CD4-positive, alpha-beta T cell treated with Interleukin-17A for 4 hours (primary cell): ENCODE measurements at places on chromosomes 11 and 22.

DNA sequence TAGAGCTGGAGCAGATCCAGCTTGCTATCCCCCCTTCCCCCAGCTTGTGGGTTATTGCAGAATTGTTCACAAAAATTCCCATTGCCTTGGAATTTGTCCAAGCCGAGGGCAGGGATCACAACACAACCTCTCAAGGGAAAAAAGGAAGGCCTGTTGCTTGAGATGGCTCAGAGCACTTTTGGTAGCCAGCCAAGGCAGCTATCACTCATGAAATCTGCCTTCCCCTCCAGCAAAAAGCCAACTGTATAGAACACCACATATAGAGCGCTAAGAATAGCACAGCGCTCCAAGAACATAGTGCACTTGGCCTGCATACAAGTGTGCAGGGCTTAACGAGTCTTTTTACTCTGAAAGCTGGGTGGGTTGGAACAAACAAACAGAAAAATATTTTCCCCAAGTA is 46.2 kb downstream of the FAM83F start:
- no peak for DNase-seq

DNA sequence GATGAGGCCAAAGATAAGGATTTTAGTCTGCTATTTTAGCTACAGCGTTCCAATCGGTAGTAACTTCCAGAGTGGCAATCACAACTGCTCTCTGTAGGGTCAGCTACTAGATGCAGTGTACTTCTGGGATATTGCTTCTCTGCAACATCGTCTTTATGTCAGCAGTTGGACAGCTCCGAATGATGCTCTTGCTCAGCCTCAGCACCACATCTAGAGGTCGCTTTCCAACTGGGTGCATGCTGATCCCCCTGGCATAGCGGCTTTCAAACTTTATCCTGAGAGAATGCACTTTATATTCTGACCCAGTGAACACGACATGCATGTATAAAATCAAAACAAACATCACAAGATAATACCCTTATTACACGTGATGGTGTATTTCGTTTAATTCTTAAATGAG is 219.6 kb downstream of the C11orf87 start:
- DNase-seq = no peak

- no peak for DNase-seq
These were observed 2.7 kb upstream of the VPREB3 start for GRCh38 chr22:23756891-23757290.

- DNase-seq = no peak
These were observed 34.6 kb upstream of the CEP126 start for GRCh38 chr11:101880222-101880621.

- no peak for DNase-seq
These were observed 3.5 kb upstream of the FOXRED2 start for GRCh38 chr22:36510384-36510783.
